ENCODE measurements at places on chromosomes 13 and 19.

GRCh38 chr13:111289251-111289650, 31.2 kb upstream of the TEX29 start:
- no peak for DNase-seq

DNA sequence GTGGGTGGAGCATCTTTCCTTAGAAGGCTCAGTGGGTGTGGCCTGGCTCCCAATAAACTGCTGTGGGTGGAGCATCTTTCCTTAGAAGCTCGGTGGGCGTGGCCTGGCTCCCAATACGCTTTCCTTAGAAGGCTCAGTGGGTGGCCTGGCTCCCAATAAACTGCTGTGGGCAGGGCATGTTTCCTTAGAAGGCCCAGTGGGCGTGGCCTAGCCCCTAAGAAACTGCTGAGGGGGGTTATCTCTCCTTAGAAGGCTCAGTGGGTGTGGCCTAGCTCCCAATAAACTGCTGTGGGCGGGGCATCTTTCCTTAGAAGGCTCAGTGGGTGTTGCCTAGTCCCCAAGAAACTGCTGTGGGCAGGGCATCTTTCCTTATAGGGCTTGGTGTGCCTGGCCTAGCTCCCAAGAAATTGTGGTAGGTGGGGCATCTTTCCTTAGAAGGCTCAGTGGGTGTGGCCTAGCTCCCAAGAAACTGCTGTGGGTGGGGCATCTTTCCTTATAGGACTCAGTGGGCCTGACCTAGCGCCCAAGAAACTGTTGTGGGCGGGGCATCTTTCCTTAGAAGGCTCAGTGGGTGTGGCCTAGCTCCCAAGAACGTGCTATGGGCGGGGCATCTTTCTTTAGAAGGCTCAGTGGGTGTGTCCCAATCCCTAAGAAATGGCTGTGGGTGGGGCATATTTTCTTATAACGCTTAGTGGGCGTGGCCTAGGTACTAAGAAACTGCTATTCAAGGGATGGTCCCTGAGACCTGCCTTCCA, 10.3 kb downstream of the HSH2D start:
- DNase-seq = no peak

DNA sequence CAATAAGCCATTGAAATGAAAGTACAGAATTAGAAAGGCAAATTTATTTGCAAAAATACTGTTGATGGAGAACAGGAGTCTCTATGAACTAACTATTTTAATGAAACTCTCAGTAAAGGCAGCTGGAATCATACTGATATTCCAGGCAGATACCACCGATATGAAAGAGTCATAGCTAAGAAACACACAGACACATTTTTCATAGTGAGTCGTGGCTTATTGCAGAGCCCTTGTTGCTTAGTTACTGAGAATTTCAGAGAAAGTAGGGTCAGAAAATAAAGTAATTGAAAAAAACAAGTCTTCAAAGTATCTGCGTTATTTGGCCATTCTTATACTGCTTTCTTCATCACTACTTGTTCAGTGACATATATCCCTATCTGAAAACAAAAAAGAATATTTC, 1890.9 kb downstream of the PCDH9 start:
- no peak for DNase-seq

DNA sequence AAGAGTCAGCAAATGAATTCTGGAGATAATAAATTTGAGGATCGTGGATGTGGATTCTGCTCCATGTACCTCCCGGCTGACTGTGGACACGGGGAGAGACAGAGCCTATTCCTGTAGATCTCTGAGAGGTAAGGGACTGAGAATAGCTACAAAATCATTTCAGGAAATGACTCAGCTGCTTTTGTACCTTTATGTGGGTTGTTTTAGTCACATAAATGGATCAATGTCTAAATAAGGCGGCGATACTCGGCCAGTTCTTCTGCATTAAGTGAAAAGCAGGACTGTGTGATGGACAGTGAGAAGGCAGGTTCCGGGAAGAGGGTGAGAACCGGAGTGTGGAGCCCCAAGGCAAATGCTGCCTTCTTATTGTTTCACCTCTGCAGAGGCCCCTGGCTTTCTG, 128.1 kb downstream of the EFNB2 start:
- DNase-seq = no peak

DNA sequence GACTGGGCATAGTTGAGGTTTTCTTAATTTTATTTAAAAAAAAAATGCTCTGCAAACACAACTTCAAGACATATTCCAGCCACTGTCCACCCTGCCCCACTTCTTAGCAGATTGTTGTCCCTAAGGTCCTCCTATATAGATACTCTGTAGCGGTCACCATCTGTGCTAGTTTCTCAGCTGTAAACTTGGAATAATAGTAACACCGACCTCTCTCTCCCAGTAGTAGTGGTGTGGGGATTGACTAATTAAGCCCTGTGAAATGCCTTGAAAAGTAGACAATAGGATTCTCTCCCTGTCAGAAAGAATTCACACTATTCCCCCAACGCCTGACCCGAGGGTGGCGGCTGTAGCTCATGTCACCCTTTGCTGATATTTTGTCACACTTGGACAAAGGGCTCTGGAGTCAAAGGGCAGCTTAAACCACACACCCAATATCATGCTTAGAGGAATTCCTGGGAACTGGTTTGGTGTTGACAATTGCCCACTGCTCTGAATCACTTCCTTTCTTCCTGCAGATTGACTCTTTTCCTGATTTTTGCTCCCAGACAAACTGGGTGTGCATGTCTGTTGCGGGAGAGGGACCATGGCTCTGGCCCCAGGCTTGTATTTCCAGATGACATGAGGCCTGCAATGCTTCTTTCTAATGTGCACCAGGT, 9.2 kb upstream of the SERP2 start:
- no peak for DNase-seq

GRCh38 chr13:49584771-49585182, 581 bp downstream of the RCBTB1 start:
- no peak for DNase-seq

DNA sequence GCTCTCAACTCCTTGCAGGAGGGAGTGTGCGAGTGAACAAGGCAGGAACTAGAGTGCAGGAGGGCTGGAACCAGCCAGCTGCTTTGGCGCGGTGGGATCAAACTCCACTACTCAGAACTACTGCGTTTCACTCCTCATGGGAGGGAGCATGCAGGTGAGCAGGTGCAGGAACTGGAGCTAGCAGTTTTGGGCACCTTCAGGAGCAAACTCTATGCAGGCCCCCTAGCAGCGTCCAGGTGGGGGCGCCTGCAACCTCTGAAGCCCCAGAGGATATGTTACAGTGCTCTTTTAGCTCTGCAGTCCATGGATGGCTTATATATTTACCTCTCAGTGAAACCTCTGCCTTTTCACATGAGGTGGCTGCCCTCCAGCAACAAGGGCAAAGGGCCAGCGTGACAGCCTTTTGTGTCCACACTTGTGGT, 1303.4 kb downstream of the PCDH9 start:
- DNase-seq = no peak

GRCh38 chr19:17091758-17092333, 16.3 kb downstream of the MYO9B start:
- DNase-seq = no peak

DNA sequence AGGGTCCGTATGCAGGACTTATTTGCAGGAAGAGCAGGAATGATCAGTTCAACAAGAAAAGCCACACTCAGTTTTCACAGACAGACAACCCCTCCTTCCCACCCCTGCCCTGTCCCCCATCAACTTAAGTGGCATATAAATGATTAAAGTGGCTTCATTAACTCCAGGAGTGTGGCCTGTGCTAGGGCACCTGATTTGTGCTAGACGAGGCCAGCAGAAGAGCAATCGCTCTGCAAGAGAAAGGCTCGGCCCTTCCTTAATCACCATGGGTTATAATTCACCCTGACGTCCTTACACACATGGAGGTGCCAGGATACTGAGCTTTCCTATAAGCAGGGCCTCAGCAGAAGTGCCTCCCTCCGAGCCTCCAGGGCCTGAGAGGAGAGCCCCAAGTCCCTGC, 14.6 kb downstream of the C19orf12 start:
- no peak for DNase-seq

GRCh38 chr19:46115396-46116106, 8.9 kb downstream of the IGFL3 start:
- DNase-seq = no peak

- no peak for DNase-seq
Measured at GRCh38 chr13:35797244-35797643, 320.8 kb upstream of the MAB21L1 start.

GRCh38 chr13:67518785-67519184, 288.6 kb upstream of the PCDH9 start:
- DNase-seq = no peak

DNA sequence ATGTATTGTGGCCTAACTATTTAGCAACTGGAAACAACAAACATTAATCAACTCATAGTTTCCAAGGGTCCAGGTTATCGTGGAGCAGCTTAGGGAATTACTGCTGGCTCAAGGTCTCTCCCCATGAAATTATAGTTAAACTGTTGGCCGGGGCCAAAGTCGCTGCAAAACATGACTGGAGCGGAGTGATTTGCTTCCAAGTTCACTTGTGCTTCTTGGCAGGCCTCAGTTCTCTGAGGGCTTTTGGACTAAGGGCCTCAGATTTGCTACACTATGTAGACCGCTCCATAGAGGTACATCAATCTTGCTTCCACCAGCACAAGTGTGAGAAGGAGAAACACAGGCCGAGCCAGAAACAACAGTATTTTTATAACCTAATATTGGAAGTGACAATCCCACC, 9.4 kb upstream of the KBTBD7 start:
- no peak for DNase-seq

GRCh38 chr13:113645329-113645728, 12.7 kb downstream of the ATP4B start:
- no peak for DNase-seq

GRCh38 chr13:25679936-25680335, 308.2 kb downstream of the ATP8A2 start:
- DNase-seq = no peak

GRCh38 chr13:76798037-76798436, 88.2 kb downstream of the KCTD12 start:
- no peak for DNase-seq

DNA sequence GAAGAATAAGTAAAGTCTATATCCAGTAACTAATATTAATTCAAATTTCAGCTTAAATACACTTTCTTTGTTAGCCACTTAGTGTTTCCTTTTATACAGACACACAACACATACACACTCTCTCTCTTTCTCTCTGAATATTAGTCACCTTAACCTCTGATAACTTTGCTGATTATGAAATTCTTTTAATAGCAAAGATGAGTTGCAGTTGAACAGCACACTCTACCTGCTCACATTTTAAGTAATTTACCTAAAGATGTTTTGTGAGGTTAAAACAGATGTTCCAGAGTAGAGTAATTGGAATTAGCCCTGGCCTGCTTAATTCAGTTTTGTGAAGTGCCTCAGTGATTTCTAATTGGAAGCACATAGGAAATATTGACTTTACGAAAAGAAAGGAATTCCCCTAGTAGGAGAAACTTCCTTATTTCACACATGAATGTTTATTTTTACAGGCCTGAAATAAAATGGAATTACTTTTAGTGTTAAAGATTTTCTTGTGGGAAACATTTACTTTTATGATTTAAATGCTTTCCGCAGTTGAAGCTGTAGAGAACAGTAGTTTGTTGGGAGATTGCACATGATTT, 184.3 kb downstream of the MYO16 start:
- no peak for DNase-seq

GRCh38 chr13:67061750-67062149, 168.4 kb downstream of the PCDH9 start:
- DNase-seq = no peak

DNA sequence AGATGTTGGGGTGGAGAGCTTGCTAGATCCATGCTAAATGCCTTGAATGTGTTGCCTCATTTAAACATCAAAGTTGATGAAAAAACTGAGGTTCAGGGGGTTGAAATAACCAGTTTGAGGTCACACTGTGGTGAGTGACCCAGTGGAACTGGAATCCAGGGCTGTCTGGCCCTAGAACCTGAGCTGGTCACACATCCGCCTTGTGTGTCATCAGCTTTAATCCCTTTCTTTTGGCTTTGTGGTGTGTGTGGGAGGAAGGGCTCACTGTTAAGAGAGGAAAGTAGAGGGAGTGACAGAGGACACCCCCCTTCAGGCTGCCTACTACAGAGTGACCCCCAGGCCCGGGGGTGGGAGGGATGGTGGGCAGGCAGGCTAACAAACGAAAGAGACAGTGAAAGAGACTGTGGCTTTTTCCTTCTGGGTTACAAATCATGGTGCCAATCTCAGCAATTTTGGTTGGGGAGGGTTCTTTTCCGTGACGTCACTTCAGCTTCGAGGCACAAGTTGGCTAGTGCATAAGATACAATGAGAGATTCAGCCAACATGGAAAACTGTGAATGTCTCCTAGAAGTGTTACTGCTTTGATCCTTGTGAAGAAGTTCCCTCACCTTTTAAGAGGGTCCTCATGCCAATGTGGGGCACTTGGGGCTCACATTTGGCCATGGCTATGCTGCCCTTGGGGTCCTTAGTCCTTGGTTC, 164.9 kb downstream of the DLEU7 start:
- no peak for DNase-seq

DNA sequence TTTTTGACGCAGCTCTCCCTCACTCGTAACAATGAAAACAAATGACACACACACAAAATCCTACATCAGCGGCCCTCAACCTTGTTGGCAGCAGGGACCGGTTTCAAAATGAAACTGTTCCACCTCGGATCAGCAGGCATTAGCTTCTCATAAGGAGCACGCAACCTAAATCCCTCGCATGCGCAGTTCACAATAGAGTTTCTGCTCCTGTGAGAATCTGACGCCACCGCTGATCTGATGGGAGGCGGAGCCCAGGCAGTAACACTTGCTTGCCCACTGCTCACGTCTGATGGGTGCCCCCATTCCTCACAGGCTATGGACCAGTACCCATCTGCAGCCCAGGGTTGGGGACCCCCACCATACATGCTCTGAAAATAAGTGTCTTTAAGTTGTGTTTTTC, 43.4 kb downstream of the DHRS12 start:
- no peak for DNase-seq

DNA sequence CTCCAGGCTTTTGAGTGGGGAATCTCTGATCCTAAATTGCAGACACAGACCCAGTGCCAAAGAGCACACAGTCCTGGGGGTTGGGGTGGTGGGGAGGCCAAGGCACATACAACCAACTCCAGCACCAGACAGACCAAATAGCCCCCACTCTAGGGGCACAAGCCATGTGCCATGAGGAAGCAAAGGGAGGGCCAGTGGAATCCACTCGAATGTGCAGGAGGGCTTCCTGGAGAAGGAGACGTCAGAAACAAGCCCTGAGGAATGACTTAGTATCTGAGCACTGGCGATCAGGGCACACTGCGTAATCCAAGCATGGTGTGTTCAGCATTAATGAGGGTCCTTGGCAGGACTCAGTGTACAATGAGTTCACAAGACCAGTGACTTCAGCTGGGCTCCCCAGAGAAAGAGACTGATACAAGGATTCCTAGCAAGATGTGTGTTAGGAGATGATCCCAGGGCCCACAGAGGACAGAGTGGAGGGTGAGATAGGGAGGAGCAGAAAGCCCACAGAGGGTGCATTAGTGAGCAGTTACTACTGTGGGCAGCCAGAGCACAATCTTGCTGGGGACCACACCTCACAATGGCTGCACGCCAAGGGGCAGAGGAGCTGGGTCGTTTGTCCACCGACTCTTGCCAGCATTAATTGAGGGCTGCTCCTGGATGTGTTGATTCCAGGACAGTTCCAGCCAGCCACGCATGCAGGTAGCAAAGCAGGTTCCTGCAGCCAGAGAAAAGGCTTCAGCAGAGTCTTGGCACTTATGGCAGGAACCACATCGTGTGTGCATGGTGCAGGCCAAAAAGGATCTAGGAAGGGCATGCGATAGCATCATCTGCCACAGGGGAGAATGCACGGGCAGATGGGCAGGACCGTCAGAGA, 152.6 kb upstream of the VSTM2B start:
- DNase-seq = no peak
